ENCODE measurements at places on chromosomes 7 and 10. TPM values are rescaled to one million over a fixed set of nuclear protein-coding genes. Genes with fewer than 3 reads are reported as not detected.

SNCG gene
- total RNA-seq = 2.4 TPM

PRPF18 gene
- 30.1 TPM for total RNA-seq

OR2A1 gene
- total RNA-seq = 0.36 TPM

RGS10 gene
- 24.5 TPM for total RNA-seq

OR2A12 gene
- not detected for total RNA-seq

All from osteoblast (primary cell).